ENCODE measurements at places on chromosomes 12 and 14.
A peak's percentile ranks its signal among the peaks of the same experiment; 100 is the strongest.

GRCh38 chr14:51431033-51431709 lies 191.1 kb downstream of the TMX1 start:
- no peak for DNase-seq

- no peak for DNase-seq
Observed at GRCh38 chr12:2247120-2247519, 194.3 kb downstream of the CACNA1C start.

- DNase-seq, result no peak
Observed at GRCh38 chr14:75715926-75716780, 55.1 kb downstream of the TTLL5 start.

GRCh38 chr12:51127050-51127729 lies 43.8 kb upstream of the CSRNP2 start:
- DNase-seq, result no peak

- DNase-seq, result no peak
Observed at GRCh38 chr14:51789114-51789513, 71.3 kb upstream of the GNG2 start.

DNA sequence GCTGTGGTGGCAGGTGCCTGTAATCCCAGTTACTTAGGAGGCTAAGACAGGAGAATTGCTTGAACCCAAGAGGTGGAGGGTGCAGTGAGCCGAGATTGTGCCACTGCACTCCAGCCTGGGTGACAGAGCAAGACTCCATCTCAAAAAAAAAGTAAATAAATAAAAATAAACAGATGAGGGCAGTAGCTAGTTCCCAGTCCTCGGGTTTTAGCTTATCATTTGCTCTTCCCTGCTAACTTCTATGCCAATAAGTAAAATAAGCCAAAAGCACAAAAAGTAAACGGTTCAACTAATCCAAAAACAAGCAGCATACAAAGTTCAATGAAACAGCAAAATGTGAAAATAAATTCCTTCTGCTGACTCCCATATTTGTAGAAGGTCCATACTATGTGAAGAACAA lies 133.0 kb upstream of the TMCC3 start:
- no peak for DNase-seq

- DNase-seq, result no peak
Observed at GRCh38 chr12:46354802-46355199, 17.8 kb downstream of the SLC38A2 start.

DNA sequence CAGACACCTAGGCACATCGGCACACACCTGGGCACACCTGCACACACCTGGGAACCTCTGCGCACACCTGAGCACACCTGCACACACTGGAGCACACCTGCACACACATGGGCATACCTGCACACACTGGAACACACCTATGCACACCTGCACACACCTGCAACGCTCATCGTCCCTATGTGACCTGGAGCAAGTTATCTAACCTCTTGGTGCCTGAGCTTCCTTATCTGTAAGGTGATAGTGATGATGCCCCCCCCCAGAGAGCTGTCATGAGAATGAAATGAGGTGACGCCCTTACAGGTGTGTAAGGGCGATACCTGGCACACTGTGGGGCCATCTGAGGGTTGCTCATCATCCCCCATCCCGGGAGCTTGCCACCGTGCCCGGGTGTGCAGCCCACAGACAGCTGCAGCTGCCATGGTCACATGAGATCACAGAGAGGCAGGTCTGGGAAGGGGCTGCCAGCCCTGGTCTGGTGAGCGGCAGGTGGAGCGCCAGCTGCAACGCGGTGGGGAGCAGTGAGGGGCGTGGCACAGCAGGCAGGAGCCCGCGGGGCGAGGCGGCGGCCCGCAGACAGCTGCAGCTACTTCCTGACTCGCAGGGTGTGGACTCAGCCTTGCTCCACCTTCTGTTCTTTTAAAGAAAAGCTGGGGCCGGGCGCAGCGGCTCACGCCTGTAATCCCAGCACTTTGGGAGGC lies 59.9 kb upstream of the FBRSL1 start:
- DNase-seq, result peak; percentile 98

DNA sequence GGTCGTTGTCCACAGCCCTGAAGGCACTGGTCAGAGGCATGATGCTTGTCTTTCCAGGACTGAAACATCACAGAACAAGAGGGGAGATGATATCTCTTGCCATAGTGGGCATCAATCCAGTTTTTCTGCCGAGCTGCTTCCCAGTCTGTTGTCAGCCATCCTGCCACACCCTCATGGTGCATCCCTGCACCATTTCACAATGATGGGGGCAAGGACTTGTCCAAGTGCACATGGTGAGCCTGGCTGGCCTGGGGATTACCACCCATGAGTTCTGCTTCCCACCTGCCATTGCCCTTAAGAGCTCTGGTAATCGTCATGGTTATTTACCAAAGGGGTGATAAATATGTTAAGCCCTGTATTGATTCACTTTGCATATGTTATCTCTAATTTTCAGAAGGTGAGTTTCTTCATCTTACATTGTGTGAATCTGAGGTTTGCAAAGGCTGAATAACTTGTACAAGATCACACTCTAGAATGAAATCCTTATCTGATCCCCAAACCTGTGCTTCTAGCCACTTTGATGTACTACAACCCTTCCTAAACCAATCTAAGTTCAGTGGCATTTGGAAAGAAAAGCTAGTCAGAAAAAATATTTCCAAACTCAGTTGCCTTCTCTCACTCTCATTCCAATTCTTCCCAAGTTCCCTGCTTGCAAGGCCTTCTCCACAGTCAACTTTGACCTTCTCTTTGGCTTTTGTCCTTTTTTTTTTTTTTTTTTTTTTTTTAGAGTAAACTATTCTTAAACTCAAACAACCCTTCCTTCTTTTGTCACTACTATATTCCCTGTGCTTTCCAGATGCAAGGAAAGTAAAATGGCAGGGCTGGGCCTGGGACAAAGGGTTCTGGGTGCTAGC lies 2.3 kb downstream of the AVIL start:
- no peak for DNase-seq

- peak; percentile 36 for DNase-seq
Observed at GRCh38 chr14:96037891-96038557, 1.1 kb upstream of the C14orf132 start.

GRCh38 chr14:54935958-54936357 lies 33.3 kb upstream of the GCH1 start:
- no peak for DNase-seq

GRCh38 chr12:50985322-50985721 lies 33.0 kb downstream of the HIGD1C start:
- DNase-seq, result no peak

- no peak for DNase-seq
Observed at GRCh38 chr12:92378682-92379479, 233.2 kb upstream of the BTG1 start.

- DNase-seq, result no peak
Observed at GRCh38 chr14:59847711-59848110, 22.9 kb downstream of the RTN1 start.

- no peak for DNase-seq
Observed at GRCh38 chr14:29806124-29806517, 121.5 kb downstream of the PRKD1 start.

DNA sequence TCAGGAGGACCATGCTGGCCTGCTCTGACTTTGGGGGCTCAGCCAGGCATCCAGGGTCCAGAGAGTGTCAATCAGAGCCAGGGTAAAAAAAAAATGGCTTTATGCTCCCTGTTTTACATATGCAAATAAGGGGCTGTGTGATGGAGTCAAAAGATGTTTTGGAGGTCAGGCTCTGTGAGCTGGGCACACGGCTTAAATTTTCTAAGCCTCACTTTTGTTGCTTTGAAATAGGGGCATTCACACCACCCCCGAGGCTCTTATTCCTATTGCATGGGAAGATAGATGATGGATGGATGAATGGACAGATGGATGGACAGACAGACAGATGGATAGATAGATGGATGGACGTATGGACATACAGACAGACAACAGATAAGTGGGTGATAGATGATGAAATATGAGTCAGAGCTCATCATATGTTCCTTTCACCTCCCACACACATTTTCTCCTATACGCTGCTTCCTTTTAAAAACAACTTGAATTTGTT lies 42.7 kb downstream of the RIN3 start:
- DNase-seq, result no peak

DNA sequence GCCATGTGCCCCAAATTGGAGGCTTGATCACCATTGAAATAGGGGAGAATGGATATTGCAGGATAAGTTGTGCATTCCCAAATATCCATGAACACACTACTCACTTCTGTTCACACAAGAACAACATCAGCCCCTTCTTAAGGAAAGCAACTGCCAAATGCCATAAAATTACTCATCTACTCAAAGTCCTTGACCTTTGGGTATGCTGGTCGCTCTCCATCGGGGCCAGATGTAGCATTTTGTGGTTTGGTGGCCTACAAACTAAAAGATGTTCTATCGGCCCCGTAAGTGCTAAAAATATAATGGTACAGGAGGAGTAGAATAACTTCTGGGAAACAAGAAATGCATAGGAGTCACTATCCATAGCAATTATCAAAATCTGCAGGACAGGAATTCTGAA lies 362.6 kb downstream of the AEBP2 start:
- DNase-seq, result no peak

- no peak for DNase-seq
Observed at GRCh38 chr14:74592476-74593201, 19.4 kb downstream of the LTBP2 start.

- no peak for DNase-seq
Observed at GRCh38 chr12:104258476-104259067, 43.0 kb downstream of the TXNRD1 start.

GRCh38 chr12:120470150-120470784 lies 719 bp upstream of the SRSF9 start:
- no peak for DNase-seq

DNA sequence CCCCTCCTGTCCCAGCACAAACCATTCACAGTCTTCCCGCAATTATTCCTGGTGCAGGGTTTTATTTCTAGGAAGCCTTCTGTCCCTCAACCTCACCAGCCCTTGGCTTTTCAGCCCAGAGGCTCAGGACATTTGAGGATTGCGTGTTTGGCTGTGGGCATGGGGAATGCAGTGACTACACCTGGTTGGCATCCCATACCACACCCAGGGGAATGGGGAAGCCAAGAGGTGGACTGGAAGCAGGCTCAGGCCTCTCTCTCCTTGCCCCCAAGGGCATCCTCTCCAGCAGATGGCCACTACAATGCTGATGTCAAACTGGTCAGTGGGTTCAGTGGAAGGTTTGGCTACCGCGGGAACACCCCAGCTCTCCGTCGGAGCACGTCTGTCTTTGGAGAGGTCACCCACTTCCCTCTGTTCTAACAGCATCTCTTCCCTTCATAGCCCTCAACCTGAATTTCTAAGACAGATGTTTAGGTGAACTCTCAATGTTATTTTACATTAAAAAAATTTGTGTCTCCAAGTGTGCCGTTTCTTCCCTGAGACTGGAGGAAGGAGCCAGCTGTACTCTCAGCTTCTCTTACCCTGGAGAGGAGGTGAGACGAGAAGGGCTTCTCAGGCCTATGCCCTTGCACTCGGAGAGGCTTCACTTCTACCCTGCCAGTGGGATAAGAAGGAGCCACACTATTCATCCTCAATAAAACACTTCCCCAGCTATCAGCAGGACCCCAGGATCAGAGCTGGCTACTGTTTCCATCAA lies 35.5 kb downstream of the DCAF4 start:
- no peak for DNase-seq
